ENCODE measurements at places on chromosomes 3 and 15.
A peak's percentile ranks its signal among the peaks of the same experiment; 100 is the strongest.

DNA sequence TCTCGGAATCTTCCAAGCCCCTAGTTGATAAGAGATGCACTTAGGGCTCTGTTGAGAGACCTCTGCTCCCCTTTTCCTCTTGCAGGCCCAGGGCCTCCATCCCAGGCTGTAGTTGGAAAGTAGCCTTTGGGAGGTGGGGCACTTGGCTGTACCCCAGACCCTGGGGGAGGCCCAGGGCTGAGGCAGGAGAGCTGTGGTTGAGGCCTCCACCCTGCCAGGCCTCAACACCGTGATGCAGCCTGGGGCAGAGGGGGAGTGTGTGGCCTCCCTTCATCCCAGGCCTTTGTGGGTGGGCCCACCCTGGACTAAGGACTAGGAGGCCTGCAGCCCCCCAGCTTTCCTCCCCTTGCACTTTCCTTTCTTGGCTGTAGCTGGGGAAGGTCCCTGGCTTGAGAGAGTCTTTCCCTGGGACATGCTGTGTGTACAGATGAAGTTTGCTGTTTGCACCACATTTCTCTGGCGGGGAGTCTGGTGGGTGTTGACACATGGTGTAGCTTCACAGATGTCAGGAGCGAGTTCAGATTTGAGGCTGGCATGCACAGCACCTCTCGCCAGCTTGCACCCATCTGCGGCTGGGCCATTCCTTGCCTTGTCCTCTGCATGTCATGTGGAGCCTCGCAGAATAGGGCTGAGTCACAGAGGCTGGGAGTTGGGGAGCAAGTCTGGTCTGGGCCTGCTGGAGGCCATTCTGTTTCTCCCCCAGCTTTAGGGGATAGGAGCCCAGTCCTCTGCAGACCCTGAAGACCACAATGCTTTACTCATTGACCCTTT, 13.7 kb downstream of the PLEKHO2 start:
- no peak for DNase-seq

GRCh38 chr3:9903238-9903624, 583 bp downstream of the IL17RE start:
- no peak for DNase-seq

DNA sequence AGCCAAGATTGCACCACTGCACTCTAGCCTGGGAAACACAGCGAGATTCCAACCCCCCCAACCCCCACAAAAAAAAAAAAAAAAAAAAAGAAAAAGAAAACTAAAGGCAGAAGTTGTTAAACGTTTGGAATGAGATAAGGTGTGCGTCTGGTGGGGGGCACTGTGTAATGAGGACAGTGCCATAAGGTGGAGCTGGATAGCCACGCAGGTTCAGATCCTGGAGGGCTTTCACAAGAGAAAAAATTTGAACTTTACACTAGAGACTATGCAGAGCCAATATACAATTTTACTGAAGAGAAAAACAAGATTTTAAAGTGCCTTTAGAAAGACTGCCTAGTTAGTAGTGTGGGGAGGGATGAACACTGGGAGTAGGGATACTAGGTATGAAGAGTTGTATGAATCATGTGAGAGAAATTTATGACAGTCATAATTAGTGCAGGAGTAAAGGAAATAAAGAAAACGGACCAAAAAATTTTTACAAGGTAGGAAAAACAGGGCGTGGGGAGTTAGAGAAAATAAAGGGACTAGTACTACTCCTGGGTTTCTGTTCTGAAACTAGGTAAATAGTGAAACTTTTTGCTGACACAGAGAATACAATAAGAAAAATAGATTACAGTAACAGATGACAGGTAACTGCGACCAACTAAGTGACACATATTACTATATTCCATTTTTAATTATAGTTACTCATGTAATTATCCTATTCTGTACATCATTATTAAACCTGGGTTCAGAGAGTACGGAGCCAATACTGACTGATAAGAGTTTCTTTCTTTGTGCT, 108.1 kb downstream of the PEAK1 start:
- DNase-seq = no peak

GRCh38 chr3:98022978-98023820, 11.9 kb downstream of the GABRR3 start:
- DNase-seq = peak; percentile 92

DNA sequence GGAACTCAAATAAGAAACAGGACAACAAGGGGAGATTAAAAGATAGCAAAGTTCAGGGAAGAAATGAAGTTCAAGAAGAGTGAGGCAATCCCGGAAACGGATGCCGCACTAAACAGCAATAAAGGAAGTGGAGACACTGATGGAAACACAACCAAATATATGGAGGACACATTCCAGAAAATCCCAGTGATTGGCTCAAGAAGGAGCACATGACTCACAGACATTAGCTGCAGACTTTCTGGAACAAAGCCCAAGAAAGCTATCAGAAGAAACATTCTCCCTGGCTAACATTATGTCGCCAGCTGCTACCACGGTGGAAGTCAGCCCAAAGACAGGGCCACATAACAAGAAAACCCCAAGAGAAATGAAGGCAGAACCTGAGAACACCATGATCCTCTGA, 18.1 kb upstream of the VGLL4 start:
- no peak for DNase-seq

GRCh38 chr3:113097960-113098447, 107.2 kb downstream of the GTPBP8 start:
- DNase-seq = no peak

DNA sequence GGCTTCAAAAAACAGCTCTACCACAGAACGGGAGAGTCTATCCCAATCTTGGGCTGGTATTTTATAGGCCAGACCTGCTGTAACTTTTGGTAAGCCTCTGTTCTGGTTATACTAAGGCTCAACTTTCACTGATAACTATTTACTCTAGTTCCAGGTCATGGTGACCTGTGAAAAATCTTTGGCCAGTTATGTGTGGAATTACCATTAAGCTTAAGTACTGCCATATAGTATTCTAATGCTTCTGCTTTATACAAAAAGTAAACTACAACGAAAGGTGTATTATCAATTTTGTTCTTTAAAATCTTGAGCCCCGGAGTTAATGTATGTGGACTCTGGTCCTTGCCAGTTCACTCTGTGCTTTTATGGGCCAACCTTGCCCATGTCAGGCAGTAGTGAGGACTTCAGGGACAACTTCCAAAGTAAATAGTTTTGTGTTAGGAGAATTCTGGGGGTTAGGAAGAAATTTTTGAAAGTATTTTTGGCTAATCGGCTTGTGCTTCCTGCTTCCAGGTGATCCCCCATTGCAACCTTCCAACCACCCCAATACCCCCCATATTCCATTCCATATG, 6.4 kb downstream of the SIAH2 start:
- peak; percentile 56 for DNase-seq

DNA sequence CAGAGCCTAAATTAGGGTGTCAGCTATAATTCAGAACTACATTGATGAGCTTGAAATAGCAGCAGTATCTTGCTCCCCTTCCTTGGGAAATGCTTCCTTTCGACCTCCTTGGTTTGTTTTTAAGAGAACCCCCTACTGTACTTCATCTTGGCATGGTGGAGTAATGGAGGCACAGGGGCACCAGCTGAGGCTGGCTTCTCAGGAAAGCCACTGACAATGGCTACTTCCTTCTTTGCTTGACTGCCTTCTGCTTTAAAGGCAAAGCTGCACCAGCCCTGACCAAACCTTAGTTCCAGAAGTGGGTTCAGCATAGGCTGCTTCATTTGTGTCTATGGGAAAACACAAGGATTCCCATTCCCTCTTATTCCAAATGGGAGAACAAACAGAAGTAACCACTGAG, 1.5 kb upstream of the FBXL22 start:
- no peak for DNase-seq

DNA sequence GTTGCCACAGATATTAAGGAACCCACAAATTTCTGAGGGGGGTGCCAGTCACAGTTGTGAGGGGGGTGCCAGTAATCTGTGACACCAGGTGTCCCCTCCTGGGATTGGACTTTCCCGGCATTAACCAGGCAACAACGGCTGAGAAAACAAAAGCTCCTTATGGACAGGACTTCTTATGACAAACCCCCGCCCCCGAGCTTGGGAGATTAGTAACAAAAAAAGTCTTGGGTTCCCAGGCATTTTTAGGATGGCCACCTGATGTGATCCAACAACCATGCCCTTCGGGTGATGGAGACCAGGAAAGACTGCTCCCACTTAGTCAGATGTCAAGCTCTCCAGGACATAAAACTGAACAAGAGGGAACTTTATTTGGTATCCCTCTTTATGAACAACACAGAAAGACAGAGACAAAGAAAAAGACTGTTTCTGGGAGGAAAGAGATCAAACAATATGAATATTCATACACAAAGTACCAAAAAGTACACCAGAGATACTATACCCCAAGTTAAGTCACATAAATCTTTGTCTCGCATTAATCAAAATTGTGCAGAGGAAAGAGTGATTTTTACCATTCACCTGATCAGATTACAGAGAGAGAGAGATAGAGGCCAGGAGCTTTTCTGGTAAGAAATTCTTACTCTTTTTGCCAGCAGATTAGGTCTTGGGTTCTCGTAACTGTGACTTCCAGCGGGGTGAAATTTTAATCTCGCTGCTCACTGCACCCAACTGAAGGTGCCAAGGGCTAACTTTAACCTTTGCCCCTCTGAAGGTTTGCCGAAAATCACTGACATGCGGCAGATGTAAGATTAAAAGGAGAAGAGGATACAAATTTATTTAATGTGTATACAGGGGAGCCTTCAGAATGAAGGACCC, 61.6 kb downstream of the OSTN start:
- no peak for DNase-seq

- no peak for DNase-seq
Measured at GRCh38 chr3:102002056-102002455, 152.7 kb downstream of the NFKBIZ start.

DNA sequence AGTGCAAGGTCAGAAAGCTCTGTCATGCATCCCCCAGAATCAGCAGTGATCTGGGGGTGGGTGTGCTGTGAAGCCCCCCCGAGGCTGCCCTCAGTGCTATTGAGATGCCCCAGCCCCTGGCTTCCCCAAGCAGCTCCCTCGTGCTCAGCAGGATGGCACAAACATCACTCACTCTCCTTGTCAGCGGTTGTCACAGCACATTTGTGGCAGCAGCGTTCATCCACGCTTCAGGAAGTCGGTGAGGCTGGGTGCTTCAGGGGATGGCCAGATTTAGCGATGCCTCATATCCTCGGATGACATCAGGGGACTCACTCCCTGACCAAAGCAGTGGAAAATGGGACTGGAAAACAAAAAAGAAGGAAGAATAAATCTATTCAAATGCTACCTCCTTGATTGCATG, 54.4 kb upstream of the SLC6A11 start:
- DNase-seq = no peak

DNA sequence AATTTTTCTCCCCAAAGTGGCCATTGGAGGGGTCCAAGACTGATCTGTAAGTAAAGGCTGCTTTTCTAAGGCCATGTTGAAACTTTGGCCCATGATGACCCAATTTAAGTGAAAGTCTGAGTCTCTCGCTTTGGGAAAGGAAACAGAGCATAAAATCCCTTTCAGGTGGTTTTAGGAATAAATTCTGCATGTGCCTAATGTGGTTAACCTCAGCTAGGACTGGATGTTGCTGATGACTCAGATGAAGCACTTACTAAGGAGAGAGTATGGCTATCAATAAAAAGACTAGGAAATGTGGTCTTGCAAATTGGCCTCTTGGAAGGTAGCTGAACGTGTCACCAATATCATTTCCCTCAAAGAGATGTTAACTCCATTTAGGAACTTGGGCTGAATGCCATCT, 458.5 kb downstream of the AGBL1 start:
- no peak for DNase-seq

GRCh38 chr3:9173445-9173844, 76.0 kb downstream of the SRGAP3 start:
- DNase-seq = no peak

GRCh38 chr15:70185251-70185711, 87.6 kb upstream of the TLE3 start:
- DNase-seq = no peak

- DNase-seq = no peak
Measured at GRCh38 chr3:75395580-75396315, 268.4 kb upstream of the FRG2C start.

- DNase-seq = no peak
Measured at GRCh38 chr3:129318921-129319320, 40.3 kb downstream of the HMCES start.

GRCh38 chr3:120559242-120560061, 36.7 kb upstream of the NDUFB4 start:
- DNase-seq = no peak

GRCh38 chr3:153768561-153769469, 352.4 kb upstream of the ARHGEF26 start:
- DNase-seq = peak; percentile 56

GRCh38 chr3:117277816-117278215, 568.2 kb downstream of the TUSC7 start:
- peak; percentile 20 for DNase-seq

DNA sequence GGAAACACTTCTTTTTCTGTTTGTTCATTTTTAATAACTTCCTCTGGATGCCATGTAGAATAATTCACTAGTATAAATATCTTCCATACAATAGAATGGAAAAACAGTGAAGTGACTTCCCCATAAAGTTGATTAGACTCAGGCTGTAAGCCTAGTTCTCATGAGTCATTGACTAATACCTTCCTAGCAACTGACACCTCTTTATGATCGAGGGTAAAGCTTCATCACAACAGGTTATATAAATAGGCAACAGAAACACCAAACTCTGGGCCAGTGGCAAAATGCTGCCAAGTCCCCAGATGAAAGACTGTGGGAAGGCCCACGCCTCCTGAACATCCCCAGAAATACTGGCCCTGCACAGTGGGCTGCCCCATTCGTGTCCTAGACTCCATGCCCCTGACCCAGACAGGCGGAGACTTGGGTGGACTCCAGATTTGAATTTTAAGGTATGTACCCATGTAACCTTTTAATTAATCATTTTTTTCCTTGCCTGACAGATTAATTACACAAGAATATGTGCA, 71.3 kb upstream of the TBC1D23 start:
- DNase-seq = no peak

DNA sequence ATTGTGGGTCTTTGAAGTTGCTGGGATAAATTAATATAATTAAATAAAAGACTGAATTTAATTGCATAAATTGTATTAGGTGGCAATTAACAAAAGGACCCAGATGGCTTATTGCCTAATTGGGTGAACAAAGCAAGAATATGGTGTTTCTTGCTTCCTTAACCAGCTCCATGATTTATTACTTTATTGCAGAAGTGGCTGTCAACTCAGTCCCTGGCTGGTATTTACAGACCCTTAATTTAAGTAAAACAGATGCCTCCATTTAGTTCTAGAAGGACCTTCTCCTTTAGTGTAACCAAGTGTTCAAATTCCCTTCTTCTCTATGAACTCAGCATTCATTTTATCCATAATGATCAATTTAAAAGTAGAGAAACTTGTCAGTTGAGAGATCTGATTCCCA, 35.1 kb downstream of the DPH3 start:
- DNase-seq = no peak

DNA sequence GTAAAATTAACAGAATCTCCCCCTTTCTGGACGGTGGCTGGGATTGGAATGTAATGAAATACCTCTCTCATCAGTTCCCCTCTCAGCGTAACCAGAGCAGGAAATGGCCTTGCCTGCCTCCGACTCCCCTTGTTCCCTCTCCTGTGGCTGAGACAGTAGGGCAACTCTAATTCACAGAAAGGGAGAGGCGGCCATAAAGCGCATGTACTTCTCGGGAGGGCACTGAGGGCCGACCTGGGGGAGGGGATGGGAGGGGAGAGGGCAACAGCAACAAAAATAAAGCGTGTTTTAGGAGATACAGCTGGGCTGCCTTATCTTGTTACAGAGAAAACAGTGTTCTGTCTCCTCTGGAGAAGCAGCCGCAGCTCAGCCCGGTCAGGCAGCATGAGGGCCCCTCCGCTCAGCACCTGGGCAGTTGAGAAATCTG, 783.3 kb upstream of the ARRDC4 start:
- DNase-seq = no peak

GRCh38 chr15:57259568-57260040, 116.7 kb upstream of the CGNL1 start:
- peak; percentile 68 for DNase-seq

GRCh38 chr3:189737619-189738018, 106.4 kb downstream of the TP63 start:
- DNase-seq = no peak
